ENCODE measurements at places on chromosomes 12 and 14.

GRCh38 chr14:91032248-91032647, 28.2 kb downstream of the RPS6KA5 start:
- DNase-seq, result no peak

DNA sequence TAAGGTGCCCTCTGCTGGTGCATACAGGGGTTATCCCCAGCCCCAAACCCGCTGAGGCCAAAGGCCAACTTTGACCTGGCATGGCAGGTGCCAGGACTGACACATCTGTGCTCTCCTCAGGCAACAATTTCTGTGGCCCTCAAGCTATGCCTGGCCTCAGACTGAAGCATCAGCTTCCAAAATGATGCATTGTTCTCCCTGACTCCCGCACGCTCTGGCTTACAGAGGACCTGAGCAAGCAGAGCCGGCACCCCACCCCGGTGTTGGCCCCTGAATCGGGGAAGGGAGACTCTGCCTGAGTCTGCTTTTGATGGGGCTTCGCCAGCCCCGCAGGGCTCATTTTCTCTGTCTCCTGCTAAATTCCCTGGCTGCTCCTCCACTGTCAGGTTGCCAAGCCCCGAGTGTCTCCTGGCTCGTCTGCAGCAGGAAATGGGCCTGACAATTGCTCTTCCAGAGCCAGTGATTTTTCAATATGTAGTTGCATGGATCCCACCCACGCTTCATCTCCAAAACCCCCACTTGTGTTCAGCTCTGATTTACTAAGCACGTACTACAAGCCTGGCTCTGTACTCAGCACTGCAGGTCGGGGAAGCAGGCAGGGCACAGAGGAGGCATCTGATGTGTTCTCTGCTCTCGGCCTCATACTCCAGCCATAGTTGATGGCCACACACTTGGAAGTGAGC, 126.1 kb downstream of the SLC38A6 start:
- no peak for DNase-seq

DNA sequence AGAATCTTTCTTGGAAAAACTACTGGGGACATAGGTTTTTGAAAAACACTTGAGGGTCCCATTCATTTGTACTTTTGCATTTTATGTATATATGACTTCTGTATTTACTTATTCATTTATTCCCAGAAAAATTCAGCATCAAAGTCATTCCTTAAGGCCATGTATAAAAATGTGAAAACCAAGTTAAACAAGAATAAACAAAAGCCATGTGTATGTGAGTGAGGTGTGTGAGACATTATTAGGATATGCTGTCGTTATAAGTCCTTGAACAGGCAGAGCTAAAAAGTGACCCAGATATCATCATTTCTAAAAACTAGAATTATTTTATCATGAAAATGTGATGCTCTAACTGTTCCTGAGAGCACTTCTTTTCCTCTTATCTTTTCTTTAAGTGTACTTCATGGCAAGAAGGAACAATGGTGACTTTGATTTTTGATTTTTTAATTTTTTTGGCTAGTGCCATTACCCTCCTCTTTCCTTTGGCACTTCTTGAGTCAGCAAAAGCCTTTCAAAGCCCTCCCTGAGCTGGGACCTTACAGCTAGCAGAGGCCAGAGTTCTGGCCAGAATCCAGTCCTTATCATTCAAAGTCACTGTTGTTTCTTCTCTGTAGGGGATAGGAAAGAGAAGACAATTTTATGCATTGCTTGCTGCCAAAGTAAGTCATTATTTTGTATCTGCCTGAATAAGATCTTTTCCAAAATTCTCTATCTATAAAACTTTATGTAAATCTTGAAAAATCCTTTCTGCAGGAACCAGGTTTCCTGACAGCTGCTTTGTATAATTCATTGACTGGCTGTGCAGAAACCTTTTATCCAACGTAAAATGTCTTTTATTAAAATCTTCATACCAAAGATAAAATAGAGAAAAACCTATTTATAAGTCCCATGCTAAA, 419.7 kb upstream of the PRICKLE1 start:
- no peak for DNase-seq

GRCh38 chr12:120651821-120652220, 11.4 kb downstream of the CABP1 start:
- DNase-seq, result no peak

DNA sequence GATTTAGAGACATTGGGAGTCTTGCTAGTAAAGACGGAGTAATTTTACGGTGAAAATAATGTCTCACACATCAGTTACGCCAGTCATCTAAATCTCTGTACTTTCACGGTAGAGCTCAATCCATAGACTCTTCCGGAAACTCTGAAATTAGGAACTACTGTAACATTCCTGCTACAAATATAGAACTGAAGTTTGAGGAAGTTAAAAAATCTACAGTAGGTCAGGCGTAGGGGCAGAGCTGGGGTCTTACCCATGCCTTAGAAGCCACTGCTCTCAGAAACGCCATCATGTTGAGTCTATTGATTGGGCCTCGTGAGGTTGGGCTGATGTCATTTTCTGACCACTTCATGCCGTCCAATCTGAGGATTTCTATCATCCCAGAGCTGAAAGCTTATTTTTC, 1029.8 kb upstream of the TMEM132C start:
- DNase-seq, result no peak

DNA sequence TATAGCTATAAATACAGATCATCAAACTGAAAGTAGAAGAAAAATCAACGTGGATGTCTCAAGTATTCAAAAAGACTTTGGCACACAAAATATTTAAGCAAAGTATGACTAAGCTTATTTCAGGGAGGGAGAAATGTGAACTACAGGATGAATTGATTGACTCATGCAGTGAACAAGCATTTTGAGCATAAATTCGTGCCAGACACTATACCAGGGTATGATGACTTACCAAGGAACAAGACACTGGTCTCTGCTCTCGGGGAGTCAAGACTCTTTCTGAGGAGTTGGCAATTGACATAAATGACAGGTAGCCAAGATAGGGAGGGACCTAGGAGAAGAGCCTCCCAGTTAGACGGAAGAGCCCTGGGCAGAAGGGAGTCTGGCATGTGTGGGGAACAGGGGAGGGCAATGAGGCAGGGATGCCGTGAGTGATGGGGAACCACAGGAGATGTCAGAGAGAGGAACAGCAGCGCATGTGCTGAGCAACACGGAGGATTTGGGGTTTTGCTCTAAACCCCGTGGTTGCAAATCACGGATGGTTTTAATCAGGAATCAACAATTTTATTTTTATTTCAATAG, 115.2 kb downstream of the TMEM132D start:
- DNase-seq, result peak; percentile 26

- DNase-seq, result no peak
Observed at GRCh38 chr14:100305324-100306100, 732 bp downstream of the SLC25A29 start.

- no peak for DNase-seq
Observed at GRCh38 chr12:32171211-32171610, 64.6 kb downstream of the BICD1 start.

DNA sequence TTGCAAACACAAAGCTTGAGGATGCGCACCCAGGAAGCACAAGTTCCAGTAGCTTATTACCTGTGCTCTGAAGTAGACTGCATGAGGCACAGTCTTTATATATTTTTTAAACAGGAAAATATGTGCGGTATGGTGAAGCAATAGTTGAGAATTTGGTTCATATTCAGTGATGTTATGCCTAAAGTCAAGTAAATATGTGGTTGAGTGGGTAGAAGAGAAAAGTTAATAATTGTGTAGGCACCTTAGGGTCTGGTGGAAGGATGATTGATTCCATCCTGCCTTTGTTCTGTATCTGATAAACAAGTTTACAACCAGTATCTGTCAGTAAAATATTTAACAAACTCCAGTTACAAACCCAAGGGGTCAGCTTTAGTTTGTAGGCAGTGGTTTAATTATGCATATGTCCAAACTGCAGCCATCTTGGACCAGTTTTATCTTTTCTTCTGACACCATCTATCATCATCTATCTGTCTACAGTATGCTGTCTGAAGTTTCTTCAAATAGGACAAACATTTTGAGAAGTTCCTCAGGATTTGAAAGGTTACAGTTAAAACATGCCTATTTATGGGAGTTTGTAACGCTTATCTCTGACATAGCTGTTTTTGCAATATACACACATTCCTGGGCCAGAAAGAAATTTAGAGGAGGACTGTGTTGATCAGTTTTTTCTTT, 10.8 kb downstream of the SINHCAF start:
- no peak for DNase-seq

DNA sequence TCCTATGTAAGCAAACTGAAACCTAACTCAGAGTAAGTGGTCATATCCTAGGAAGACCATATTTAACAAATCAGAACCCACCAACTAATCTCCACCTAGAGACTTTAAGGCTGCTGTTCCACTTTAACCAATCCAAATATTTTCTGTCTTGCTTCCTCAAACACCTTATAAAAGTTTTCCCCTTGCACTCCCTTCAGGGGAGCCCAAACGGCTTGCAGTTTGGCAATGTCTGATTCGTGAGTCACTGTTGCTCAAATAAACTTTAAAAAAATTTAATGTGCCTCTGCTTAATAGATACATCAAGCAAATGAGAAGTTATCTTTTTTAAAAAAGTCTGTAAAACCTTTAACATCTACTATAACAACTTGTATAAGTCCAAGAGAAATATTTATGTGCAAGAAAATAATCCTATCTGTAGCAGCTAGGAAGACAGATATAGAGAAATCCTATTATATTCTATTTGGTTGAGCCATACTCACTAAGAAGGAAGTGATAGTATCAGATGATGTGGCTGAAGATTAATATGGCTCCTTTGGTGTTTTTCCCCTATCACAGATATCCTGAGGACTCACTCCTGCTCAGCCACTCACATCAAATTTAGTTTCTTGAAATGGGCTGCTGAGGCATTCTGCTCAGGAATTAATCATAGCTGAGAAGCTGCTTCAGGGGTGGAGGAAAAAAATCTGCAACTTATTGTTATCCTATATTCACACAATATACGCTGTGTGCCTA, 65.1 kb upstream of the DUSP6 start:
- peak; percentile 14 for DNase-seq

GRCh38 chr12:106892075-106892474, 63.6 kb upstream of the TMEM263 start:
- DNase-seq, result peak; percentile 14
